ENCODE measurements at places on chromosomes 13 and 19.

GRCh38 chr13:59416561-59416960, 747.2 kb downstream of the DIAPH3 start:
- DNase-seq, result no peak

- no peak for DNase-seq
These were observed 219.9 kb downstream of the MAB21L1 start for GRCh38 chr13:35256459-35257148.

GRCh38 chr19:14769201-14769600, 9.2 kb downstream of the ADGRE2 start:
- no peak for DNase-seq

DNA sequence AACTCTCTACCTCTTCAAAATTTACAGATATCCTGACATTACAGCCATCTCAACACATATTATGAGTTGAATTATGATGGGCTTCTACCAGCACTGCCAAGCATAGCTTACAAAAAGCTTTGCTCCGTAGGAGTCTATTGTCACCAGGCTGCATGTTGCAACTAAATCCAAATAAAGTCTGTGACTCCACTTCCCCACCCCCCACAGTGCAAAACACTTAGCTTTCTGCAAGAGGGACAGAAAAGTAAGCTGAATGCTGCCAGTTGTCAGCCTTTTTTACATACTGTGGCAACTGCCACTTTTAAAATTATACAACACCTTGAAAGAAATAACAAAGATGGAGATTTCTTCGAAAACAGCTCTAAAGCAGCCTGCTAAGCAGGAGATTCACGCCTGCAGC, 189.1 kb downstream of the FGF14 start:
- no peak for DNase-seq

- DNase-seq, result no peak
These were observed 51.5 kb upstream of the GTF3A start for GRCh38 chr13:27372896-27373295.

DNA sequence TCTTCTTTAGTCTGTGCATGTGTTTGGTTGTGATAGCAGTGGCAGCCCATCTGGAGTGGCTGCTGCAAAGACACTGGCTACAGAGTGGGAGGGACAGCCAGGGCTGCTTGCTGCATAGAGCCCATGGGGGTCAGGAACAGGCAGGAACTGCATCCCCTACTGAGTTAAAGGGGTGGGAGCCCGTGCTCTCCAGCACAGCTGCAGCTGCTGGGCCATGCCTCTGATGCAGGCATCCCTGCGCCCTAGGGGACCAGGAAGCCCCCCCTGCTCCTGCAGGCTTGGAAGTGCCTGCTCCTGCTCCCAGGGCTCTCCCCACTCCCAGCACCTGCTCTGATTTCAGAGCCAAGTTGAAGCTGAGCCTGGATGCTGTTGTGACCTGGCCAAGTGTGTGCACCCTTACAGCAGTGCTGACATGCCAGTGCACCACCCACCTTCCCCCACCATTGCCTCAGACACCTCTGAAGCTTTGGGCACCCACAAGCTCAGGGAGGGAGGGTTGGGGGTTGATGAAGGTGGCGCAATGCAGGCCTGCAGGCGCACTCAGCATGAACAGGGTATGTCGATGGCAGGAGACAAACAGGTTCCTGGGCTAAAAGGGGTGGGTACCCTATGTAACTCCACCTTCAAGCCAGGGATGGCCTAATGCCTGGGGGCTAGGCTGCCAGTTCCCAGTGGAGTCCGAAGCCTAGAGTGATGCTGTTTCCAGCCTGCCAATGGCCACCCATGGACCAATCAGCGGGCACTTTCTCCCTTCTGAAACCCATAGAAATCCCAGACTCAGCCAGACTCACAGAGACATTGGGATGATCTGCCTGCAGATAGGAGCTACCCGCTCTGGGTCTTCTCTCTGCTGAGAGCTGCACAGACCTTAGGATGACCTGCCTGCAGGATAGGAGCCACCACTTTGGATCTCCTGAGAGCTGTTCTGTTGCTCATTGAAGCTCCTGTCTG, 919.9 kb upstream of the MIR17HG start:
- no peak for DNase-seq

DNA sequence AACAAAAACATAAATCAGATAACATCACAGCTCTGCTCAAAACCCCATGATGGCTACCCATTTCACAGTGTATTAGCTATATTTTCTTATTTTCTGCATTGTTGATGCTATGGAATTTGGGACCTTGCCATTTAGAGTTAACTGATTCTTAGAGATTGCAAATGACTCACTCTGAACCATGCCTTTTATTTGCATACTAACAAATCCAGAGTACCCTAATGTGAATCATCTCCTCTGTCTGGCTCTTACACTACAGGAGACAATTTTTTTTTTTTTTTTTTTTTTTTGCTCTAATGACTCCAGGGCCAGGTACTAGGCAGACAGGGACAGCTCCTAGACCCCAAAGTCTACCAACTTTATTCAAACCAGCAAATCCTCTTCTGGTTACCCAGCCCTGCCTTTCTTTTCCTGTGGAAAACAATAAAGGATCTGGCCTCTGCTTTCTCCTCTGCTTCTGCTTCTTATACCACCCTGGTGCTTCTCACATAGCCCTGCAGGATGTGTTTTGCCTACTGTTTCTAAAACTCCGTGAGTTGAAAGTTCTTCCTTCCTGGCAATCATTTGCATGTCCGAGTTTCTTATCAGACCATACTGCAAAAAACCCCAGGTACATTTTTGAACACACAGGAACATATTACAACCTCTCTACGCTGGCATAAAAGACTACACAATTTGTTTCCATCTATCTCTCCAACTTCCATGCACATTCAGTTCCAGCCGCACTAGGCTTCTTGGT, 10.6 kb upstream of the ZNF460 start:
- DNase-seq, result no peak

- no peak for DNase-seq
These were observed 23.2 kb downstream of the NALCN start for GRCh38 chr13:101393140-101393539.

DNA sequence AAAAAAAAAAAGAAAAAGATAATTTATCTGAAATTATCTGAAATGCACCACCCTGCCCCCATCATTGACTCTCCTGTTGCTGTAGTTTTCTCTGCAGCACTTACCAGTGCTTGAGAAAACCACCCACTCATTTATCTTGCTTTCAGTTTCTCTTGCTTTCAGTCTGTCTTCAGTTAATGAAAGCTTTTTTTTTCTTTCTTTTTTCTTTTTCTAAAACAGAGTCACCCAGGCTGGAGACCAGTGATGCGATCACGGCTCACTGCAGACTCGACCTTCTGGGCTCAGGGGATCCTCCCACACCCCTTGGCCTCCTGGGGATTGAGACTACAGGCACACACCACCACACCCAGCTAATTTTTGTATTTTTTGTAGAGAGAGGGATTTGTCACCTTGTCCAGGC, 4.3 kb upstream of the ACP5 start:
- no peak for DNase-seq

DNA sequence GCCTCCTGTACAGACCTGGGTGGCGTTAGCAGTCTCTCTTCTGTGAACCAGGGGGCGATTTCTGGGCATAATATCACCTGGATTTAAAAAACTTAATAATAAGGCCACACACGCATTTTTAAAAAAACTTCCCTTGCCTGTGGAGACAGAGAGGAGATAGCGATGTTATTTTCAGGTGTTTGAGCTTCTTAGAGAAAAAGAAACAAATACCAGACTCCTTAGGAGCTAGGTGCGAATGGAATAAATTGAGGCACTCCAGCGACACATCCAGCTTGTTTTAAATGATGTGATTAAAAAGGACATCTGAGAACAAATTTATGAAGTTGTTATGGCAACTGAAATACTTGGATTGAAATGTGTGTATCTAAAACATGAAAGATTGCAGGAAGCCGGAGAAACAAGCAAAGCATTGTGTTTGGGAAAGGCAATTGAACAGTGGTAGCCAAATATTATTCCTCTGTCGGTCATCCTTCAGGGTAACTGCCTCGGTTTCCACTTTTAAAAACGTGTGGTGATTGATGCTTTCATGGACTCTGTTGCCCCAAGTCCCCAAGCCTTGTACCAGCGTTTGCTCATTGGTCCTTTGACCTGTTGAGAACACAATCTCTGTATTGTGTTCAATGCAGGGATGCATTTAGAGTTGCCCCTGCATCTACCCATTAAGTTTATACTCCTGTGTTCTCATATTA, 158.7 kb downstream of the TM9SF2 start:
- DNase-seq, result no peak

DNA sequence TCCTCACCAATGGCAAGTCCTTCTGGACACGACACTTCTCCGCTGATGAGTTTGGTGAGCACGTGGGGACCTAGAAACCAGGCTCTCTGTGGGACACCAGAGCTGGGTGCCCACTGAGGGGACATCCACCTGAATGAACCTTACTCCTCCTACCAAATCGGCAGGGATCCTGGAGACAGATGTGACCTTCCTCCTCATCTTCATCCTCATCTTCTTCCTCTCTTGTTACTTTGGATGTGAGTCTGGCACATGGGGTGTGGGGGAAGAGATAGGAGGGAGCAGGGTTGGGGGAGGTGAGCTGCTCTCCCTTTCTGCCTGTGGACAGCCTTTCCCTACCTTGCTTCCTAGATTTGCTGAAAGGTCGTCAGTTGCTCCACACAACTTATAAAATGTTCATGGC, 1.9 kb downstream of the TMEM145 start:
- DNase-seq, result no peak

- no peak for DNase-seq
These were observed 1.8 kb downstream of the SLITRK1 start for GRCh38 chr13:83880275-83881139.

GRCh38 chr19:54158812-54159351, 639 bp downstream of the LENG1 start:
- DNase-seq, result no peak

GRCh38 chr19:13339869-13340268, 166.4 kb downstream of the CACNA1A start:
- DNase-seq, result no peak

DNA sequence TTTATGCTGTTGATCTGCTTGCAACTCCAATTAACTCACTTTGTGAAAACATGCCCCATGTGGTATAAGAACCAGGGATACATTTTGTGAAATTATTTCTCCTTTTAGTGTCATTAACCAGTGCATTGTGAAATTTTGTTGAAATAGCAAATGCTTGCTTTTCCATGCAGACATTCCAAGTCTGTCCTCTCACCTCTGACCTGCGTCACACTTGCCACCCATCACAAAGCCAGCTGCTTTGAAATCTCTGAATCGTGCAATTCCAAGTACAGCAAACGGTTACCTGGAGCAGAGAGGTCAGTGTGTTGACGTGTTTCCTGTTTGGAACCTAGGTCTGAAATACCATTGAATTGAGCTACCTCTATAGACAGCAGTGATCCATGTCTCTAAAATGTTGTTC, 4.9 kb upstream of the SLC25A15 start:
- DNase-seq, result no peak

- no peak for DNase-seq
These were observed 79.6 kb downstream of the TEX26 start for GRCh38 chr13:31011901-31012654.

GRCh38 chr19:13918726-13919411, 12.9 kb downstream of the CC2D1A start:
- no peak for DNase-seq

GRCh38 chr19:46944918-46945628, 74.6 kb upstream of the NPAS1 start:
- DNase-seq, result peak; percentile 56

DNA sequence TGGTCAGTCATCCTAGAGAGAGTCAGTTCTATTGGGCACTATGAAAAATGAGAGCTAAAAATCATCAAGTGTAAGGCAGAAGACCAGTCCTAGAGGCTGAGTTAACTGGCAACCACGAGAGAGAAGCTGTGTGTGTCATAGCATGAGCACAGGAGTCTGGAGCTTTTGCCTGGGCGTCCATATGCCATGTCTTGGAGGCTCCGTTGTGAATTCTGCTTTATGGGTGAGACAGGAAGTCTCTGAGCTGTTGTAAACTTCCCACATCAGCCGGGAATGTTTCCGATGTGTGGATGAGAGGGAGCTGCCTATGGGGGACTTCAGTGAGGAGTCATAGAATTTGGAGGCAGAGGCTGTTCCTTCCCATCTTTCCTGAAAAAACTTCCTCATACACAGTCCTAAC, 120.0 kb downstream of the ITGBL1 start:
- no peak for DNase-seq

DNA sequence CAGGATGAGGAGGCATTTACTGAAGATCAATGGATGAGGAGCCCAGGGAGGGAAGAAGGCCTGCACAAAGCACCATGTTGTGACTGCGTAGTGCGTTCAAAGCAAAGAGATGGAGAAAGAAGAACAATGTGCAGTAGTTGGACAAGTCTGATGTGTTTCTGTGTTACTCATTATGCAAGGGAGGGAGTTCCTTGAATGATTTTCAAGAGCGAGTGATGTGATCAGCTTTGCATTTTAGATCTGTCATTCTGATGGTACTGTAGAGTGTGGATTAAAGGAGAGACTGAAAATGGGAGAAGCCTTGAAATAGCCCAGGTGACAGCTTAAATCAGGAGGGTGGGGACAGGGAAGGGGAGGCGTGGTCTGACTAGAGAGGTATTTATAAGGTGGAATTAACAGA, 9.5 kb downstream of the MYO16 start:
- no peak for DNase-seq

Data from liver (tissue), 10 donors.